Prostate gland (tissue), 2 donors: ENCODE measurements at places on chromosomes 16 and 17. TPM values are rescaled to one million over a fixed set of nuclear protein-coding genes. Genes with fewer than 3 reads are reported as not detected.

- peak; percentile 65 for DNase-seq
Observed at GRCh38 chr17:42311240-42312034, 23.1 kb downstream of the STAT5A start.

DNA sequence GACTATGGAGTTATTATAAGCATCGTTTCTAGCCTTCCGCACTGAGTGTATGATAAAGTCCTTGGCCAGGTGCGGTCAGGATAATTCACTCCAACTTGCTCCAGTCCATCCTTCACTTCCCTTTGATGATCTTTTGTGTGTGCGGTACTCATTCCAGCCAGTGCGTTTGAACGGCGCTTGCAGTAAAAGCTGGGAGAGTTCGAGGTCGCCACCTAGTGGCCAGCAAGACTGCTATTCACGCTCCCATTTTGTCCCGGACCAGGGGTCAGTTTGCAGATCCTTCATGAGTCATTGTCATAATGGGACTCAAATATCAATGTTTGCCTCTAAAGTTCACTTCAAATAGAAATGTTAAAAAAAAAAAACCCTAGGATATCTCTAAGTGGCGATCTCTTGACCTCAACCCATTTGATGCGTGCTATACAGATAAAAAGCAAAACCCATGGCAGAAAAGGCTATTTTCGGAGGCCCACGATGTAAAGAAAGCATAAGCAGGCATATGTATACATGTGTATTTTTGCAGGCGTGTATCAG is 417.1 kb downstream of the TMEM114 start:
- DNase-seq, result peak; percentile 17

DNA sequence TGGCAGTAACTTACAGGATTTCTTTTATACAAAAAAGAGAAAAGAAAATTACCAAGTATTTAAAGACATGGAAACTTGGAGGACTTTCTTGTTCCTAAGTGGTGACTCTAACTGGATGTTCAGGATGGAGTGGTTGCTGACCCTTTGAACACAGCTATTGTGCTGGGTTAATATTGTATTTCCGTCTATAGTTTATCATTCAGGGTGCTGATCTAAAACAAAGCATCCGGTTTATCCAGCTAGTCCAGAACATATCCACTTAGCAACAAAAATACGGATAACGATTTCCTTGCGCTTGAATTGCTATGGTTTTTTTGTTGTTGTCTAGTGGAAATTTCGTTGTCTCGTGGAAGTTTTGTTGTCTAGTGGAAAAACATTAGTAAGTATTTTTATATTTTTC is 38.2 kb downstream of the SNTB2 start:
- no peak for DNase-seq

- DNase-seq, result no peak
Observed at GRCh38 chr17:5200360-5200759, 8.7 kb upstream of the ZNF594 start.

PRDM7 gene
- 0.09 TPM for total RNA-seq

- DNase-seq, result no peak
Observed at GRCh38 chr16:77636615-77637014, 85.7 kb upstream of the NUDT7 start.

TOP3A gene
- 37.1 TPM for total RNA-seq

- DNase-seq, result no peak
Observed at GRCh38 chr17:81027038-81027437, 7.9 kb upstream of the BAIAP2 start.
